ENCODE measurements at places on chromosomes 12 and 14. TPM values are rescaled to one million over a fixed set of nuclear protein-coding genes. Genes with fewer than 3 reads are reported as not detected.

The CACNA2D4 gene
- 8.5 TPM for total RNA-seq

The GPRC5A gene
- not detected for total RNA-seq

The CCDC184 gene
- 1.1 TPM for total RNA-seq

The B4GALNT3 gene
- 30.8 TPM for total RNA-seq

The TAS2R42 gene
- total RNA-seq = not detected

The KCNH3 gene
- not detected for total RNA-seq

The RPS6KL1 gene
- total RNA-seq = 15.1 TPM

The CYP46A1 gene
- total RNA-seq = 0.77 TPM

GRCh38 chr12:56487448-56488040, 417 bp downstream of the GLS2 start:
- peak; percentile 66 for DNase-seq
- H3K27ac ChIP-seq = no peak overlapping the region
- no peaks in the 10 kb centered on the region for H3K4me1 ChIP-seq
- H3K27me3 ChIP-seq = peaks cover 73% of the 10 kb centered on the region

DNA sequence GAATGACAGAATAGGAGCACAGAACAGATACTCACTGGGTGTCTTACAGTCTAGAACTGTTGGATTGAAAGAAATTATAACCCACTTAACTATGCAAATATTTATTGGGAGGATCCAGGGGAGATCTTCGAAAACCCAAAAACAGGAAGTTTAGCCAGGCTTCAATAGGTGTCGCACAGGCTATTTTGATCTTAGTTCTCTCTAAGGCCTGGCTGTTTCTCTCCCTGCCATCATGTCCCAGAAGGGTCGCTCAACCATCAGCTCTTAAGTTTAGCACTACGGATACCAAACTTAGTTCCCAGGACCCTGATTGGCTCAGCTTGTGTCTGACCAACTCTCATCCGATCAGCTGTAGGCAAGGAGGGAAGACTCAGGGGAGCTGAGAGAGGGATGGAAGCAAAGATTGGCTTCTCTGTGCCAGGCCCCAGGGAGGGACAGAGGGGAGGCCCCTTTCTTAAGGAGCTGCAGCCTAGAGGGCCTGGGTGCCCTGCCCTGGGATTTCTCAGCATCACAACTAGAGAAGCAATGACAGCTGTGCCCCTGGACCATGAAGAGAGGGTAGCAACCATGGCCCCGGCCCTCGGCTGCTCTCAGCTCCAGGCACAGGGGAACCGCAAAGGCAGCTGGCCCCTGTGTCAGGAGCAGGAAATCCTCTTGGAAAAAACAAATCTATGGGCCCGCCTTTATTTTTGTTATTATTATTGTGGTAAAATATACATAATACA, 13.5 kb downstream of the PHETA1 start:
- H3K36me3 ChIP-seq = no peaks in the 10 kb centered on the region
- no peak overlapping the region for H3K27ac ChIP-seq
- H3K27me3 ChIP-seq = no peaks in the 10 kb centered on the region
- H3K4me3 ChIP-seq = no peak overlapping the region
- H3K4me1 ChIP-seq = no peaks in the 10 kb centered on the region
- DNase-seq = no peak

- no peak overlapping the region for H3K27ac ChIP-seq
- H3K27me3 ChIP-seq = peaks cover 46% of the 10 kb centered on the region
- no peaks in the 10 kb centered on the region for H3K36me3 ChIP-seq
- no peaks in the 10 kb centered on the region for H3K4me1 ChIP-seq
Observed at GRCh38 chr12:107106241-107107025, 13.1 kb upstream of the CRY1 start.

DNA sequence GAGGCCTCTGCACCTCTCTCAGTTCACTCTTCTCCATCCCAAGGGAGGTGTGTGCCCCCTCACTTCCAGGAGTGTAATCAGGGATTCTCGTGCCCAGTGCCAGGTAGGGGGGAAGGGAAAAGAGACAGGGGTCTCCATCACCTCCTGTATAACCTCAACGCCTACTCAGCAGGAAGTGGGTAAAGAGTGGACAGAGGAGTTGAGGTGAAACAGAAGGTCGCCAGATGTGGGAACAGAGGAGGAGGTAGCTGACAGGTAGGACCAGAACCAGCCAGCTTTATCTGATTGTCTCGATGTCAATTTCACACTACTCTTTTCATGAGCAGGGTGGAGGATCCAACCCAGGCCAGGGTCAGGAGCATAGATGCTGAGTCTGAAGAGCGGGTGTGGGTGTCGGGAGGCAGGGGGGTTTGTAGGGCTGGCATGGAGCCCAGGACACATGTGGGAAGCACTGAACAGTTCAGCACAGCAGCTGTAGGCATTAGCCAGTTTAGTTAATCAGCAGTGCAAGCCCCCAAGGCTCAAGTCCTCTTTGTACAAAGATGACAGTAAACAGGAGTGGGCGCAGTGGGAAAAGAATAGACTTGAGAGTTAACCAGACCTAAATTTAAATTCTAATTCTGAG, 213.5 kb downstream of the PELI2 start:
- H3K27me3 ChIP-seq = no peaks in the 10 kb centered on the region
- H3K27ac ChIP-seq = no peak overlapping the region
- DNase-seq = no peak

DNA sequence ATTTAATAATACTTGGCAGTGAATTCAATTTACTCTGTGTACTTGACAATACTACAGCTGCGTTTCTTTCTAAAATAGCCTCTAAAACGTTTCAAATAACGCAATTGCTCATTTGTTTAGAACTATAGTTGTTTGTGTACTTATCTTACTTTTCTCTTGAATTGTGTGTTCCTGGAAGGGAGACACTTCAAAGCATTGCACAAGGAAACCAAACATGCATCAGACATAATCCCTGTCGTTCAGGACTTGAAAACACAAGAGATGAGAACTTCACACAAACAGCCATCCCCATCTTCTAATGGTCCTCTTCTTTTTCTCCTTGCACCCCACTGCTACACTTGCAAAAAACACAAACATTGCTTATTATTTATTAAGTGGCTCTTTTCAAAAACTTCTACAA, 38.5 kb downstream of the PTGER2 start:
- H3K27me3 ChIP-seq = no peaks in the 10 kb centered on the region
- H3K27ac ChIP-seq = no peak overlapping the region
- peaks cover 4% of the 10 kb centered on the region for H3K4me1 ChIP-seq
- H3K4me3 ChIP-seq = no peak overlapping the region
- no peaks in the 10 kb centered on the region for H3K36me3 ChIP-seq

GRCh38 chr14:35180179-35180578, 57.8 kb downstream of the PRORP start:
- no peak overlapping the region for H3K4me3 ChIP-seq
- H3K36me3 ChIP-seq = no peaks in the 10 kb centered on the region
- no peaks in the 10 kb centered on the region for H3K4me1 ChIP-seq
- H3K27ac ChIP-seq = no peak overlapping the region

DNA sequence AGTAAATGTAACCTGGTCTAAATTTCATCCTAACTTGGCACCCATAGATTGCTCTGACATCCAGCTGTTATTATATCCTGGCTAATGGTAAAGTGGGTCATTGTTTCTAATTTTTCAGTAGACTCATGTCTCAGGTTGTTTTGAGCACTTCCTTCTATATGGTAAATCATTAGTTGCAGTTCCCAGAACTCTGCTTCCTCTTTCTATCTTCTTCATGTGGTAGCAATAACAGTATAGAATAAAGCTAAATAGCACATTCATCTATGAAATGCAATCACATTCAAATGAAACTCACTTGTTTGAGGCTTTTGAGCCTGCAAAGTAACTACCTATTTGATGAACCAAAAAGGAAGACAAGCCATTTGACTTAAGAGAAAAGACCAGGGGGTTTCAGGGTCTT, 65.1 kb upstream of the GZMB start:
- H3K36me3 ChIP-seq = no peaks in the 10 kb centered on the region
- H3K27ac ChIP-seq = no peak overlapping the region
- no peak overlapping the region for H3K4me3 ChIP-seq
- H3K4me1 ChIP-seq = no peaks in the 10 kb centered on the region

- H3K4me1 ChIP-seq = peaks cover 22% of the 10 kb centered on the region
- no peaks in the 10 kb centered on the region for H3K27me3 ChIP-seq
- H3K36me3 ChIP-seq = no peaks in the 10 kb centered on the region
- no peak overlapping the region for H3K27ac ChIP-seq
Observed at GRCh38 chr12:106682594-106683234, 91.8 kb upstream of the RIC8B start.

DNA sequence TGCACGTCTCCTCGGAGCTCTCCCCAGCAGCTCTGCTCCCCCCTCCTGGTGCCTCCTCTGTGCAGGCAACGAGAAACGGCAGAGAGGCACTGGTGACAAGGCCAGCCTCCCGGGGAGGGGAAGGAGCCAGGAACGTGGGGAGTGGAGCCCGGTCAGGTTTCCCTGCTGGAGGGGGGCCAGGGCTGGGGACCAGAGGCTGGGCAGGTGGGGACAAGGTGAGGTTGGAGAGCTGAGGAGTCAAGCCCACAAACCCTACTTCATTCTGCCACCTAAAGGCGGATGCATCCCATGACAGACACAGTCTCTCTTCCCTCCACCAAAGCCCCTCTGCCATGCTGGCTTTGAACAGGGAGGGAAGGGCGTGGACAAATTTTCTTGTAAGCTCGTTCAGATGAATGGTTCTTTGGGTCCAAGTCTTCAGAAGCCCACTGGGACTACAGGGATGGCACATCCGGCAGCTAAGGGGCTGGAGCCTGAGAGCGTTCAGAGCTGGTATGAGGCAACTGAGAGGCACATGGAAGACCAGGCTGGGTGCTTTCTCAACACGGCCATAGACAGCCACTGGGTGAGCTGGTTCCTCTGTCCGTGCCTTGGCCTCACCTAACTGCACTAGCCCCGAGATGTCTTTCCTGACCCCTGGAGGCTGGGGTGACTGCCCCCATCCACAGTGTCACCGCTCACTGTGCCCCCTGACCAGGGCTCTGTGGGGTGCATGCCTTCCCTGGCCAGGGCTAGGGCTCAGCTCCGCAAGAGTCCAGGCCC, 105.9 kb downstream of the RBM19 start:
- peaks cover 46% of the 10 kb centered on the region for H3K4me1 ChIP-seq
- no peak overlapping the region for H3K4me3 ChIP-seq
- H3K36me3 ChIP-seq = no peaks in the 10 kb centered on the region
- H3K27me3 ChIP-seq = no peaks in the 10 kb centered on the region
- no peak overlapping the region for H3K27ac ChIP-seq
- peak; percentile 69 for DNase-seq

DNA sequence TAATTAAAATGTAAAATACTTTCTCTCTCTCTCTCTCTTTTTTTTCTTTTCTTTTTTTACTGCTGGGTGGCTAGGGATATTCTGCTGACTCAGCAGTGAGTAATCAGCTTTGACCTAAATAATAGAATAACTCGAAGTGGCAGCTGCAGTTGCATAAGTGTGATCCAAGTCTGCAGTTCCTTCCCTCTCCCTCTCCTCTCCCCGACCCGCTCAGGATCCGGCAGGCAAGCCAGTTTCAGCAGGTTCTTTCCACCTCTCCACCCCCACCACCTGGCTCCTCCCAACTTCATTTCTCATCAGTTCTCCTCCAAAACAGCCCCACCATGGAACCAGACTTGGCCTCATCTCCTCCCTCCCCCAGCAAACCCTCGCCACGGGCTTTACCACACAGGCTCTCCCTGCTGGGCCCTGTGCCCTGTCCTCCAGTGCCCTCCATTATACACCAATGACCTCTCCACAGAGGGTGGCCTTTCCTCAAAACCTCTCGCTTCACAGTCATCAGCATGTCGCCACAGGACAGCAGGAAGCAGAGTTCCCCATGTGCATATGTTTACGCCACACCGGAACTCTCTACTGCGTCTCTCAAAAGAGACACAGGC, 22.4 kb downstream of the SLC7A8 start:
- H3K4me3 ChIP-seq = no peak overlapping the region
- peaks cover 28% of the 10 kb centered on the region for H3K4me1 ChIP-seq
- peak overlapping the region; percentile 79 for H3K27ac ChIP-seq
- H3K27me3 ChIP-seq = no peaks in the 10 kb centered on the region
- peak; percentile 65 for DNase-seq
